ENCODE measurements at places on chromosomes 13 and 19. TPM values are rescaled to one million over a fixed set of nuclear protein-coding genes. Genes with fewer than 3 reads are reported as not detected.
A peak's percentile ranks its signal among the peaks of the same experiment; 100 is the strongest.

NLRP5 gene
- polyA plus RNA-seq, result not detected

TEAD2 gene
- 27.9 TPM for polyA plus RNA-seq

URAD gene
- not detected for polyA plus RNA-seq

LGALS14 gene
- polyA plus RNA-seq, result not detected

OR10H1 gene
- polyA plus RNA-seq, result not detected

SLC17A7 gene
- 0.59 TPM for polyA plus RNA-seq

- H3K4me3 ChIP-seq, result no peak overlapping the region
- peak; percentile 44 for DNase-seq
- H3K27ac ChIP-seq, result no peak overlapping the region
- H3K36me3 ChIP-seq, result no peaks in the 10 kb centered on the region
Observed at GRCh38 chr13:53200498-53201453, 172.2 kb downstream of the OLFM4 start.

- no peaks in the 10 kb centered on the region for H3K4me1 ChIP-seq
- no peak overlapping the region for H3K4me3 ChIP-seq
- peaks cover 91% of the 10 kb centered on the region for H3K36me3 ChIP-seq
- H3K27me3 ChIP-seq, result no peaks in the 10 kb centered on the region
Observed at GRCh38 chr19:15259907-15260306, 27.7 kb upstream of the EPHX3 start.

DNA sequence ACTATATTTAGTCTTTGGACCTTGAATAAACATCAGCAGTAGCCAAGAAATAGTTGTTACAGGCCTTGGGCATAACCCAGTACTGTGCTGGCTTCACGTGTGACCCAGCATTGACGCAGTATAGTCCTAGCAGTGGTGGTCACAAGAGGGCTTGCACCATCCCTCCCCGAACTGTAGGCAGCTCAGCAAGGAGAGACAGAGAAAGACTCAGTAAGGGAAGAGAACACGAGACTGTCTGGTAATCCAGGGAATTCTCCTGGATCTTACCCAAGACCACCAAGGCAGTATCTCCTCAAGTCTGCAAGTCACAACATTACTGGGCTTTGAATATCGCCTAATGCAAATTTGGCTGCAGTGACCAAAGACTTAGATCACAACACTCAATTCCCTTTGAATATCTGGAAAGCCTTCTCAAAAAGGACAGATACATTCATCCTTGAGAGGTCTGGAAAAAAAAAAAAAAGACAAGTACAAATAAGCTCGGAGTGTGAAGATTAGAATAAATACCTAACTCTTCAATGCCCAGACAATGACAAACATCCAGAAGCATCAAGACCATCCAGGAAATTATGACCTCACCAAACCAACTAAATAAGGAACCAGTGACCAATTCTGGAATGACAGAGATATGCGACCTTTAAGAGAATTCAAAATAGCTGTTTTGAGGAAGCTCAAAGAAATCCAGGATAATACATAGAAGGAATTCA is 39.7 kb downstream of the CAB39L start:
- no peaks in the 10 kb centered on the region for H3K27me3 ChIP-seq
- H3K4me3 ChIP-seq, result no peak overlapping the region
- H3K27ac ChIP-seq, result no peak overlapping the region
- H3K36me3 ChIP-seq, result no peaks in the 10 kb centered on the region
- no peaks in the 10 kb centered on the region for H3K4me1 ChIP-seq

DNA sequence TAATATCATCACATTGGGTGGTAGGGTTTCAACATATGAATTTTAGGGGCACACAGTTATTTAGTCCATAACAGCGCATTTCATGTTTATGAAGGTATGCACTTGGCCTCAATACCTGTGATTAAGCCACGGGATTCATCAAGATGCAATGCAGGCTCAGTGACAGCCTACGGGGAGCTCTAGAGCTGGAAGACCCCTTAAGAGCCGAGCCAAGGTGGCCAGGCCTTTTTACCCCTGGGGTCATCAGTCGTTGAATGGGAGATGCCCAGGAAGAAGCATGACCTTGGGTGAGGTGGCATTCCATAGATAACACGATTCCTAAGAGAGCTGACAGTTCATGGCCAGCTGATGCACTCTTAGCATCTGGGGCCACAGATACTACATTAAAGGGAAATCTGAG is 380.0 kb downstream of the ZNF536 start:
- no peaks in the 10 kb centered on the region for H3K4me1 ChIP-seq
- no peaks in the 10 kb centered on the region for H3K27me3 ChIP-seq
- DNase-seq, result no peak
- H3K27ac ChIP-seq, result no peak overlapping the region

GRCh38 chr19:9668544-9668943 is 6.4 kb downstream of the ZNF562 start:
- no peaks in the 10 kb centered on the region for H3K27me3 ChIP-seq
- DNase-seq, result no peak
- no peak overlapping the region for H3K4me3 ChIP-seq
- H3K27ac ChIP-seq, result no peak overlapping the region
- peaks cover 9% of the 10 kb centered on the region for H3K36me3 ChIP-seq

GRCh38 chr13:95833126-95833525 is 156.2 kb downstream of the DNAJC3 start:
- no peak overlapping the region for H3K4me3 ChIP-seq
- H3K27me3 ChIP-seq, result no peaks in the 10 kb centered on the region
- H3K4me1 ChIP-seq, result peaks cover 2% of the 10 kb centered on the region
- H3K36me3 ChIP-seq, result no peaks in the 10 kb centered on the region

GRCh38 chr19:29122185-29122584 is 90.8 kb downstream of the UQCRFS1 start:
- no peak overlapping the region for H3K27ac ChIP-seq
- no peaks in the 10 kb centered on the region for H3K4me1 ChIP-seq
- H3K4me3 ChIP-seq, result no peak overlapping the region
- H3K27me3 ChIP-seq, result peaks cover 2% of the 10 kb centered on the region

DNA sequence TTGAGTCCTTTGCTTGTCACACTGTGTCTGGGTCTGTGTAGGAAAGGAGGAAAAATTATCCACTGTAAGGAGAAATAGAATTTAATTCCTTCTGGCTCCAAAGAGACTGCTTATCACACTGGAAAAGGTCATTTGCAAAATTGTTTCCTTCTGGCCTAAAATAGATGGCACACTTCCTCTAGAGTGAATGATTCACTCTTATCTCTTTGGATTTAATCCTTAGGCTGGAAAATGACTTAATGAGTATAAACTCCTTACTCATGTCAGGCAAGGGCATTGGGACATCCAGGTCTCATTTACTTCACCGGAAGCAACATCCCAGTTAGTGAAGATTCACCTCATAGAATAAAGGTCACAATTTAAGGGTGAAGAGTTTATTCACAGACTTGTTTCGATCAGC is 293.6 kb downstream of the OXGR1 start:
- H3K27me3 ChIP-seq, result no peaks in the 10 kb centered on the region
- no peak overlapping the region for H3K27ac ChIP-seq
- DNase-seq, result peak; percentile 16

DNA sequence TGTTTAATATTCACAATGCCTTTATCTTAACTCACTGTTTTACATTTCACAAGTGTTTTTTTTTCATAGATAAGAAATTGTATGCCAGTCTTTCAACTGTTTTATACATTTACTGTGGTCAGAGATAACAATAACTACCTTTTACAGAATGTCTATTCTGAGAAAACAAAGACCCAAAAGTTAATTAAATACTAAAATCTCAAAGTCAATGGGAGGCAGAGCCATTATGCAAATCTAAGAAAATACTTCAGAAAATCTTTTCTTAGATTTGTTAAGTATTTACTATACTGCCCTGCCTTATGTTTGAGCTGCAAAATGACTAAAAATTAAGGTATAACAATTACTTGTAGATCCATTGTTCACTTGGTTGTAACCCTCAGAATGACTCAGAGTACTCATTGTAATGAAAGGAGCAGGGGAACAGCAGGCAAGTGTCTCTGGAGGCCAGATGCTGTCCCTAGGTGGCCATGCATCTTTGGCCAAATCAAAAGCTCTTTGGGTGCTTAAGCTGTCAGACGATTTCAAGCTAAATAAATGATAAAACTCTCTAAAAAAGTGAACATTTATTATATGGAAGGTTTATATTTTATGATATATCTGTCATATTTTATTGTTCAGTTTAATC is 770.1 kb upstream of the PCDH20 start:
- no peak overlapping the region for H3K4me3 ChIP-seq
- no peaks in the 10 kb centered on the region for H3K27me3 ChIP-seq
- H3K27ac ChIP-seq, result no peak overlapping the region
- H3K4me1 ChIP-seq, result no peaks in the 10 kb centered on the region

- no peak for DNase-seq
- H3K27ac ChIP-seq, result no peak overlapping the region
- no peak overlapping the region for H3K4me3 ChIP-seq
- no peaks in the 10 kb centered on the region for H3K4me1 ChIP-seq
- H3K36me3 ChIP-seq, result no peaks in the 10 kb centered on the region
Observed at GRCh38 chr19:20080656-20081055, 2.9 kb downstream of the ZNF90 start.

GRCh38 chr13:59681636-59682311 is 482.0 kb downstream of the DIAPH3 start:
- no peaks in the 10 kb centered on the region for H3K27me3 ChIP-seq
- no peaks in the 10 kb centered on the region for H3K36me3 ChIP-seq
- no peak overlapping the region for H3K4me3 ChIP-seq
- DNase-seq, result no peak

DNA sequence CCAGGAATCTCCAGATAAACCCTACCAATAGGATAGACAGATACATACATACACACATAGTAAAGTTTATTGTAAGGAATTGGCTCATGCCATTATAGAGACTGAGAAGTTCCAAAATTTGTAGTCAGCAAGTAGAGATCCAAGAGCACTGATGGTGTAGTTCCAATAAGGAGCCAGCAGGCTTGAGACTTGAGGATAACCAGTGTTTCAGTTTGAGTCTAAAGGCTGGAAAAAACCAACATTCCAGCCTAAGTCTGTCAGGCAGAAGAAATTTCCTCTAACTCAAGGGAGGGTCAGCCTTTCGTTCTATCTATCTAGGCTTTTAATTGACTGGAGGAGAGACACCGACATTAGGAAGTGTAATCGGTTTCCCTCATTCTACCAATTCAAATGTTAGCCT is 110.2 kb upstream of the TSHZ3 start:
- H3K4me3 ChIP-seq, result no peak overlapping the region
- no peaks in the 10 kb centered on the region for H3K36me3 ChIP-seq
- H3K27me3 ChIP-seq, result no peaks in the 10 kb centered on the region
- no peak overlapping the region for H3K27ac ChIP-seq

GRCh38 chr19:39820696-39821095 is 13.3 kb downstream of the DYRK1B start:
- no peak for DNase-seq
- H3K27me3 ChIP-seq, result no peaks in the 10 kb centered on the region
- no peak overlapping the region for H3K27ac ChIP-seq
- no peaks in the 10 kb centered on the region for H3K36me3 ChIP-seq

DNA sequence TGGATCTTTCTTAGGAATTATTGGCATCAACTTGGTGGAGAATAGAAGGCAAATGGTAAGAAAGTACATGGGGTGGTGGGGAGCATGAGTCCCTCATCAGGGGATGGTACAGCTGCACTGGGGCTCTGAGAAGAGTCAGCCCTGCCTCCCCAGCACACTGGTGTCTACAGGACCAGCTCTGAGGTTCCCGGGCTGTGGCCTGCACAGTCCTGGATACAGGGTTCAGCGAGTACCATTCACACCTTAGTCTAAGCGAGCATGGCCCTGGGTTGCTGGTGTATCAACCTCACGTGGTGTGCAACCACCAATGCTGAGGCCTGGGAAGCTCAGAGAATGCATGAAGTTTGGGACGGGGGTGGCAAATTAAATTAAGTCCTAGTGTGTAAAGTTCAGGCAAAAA is 10.1 kb downstream of the TMEM255B start:
- H3K27me3 ChIP-seq, result no peaks in the 10 kb centered on the region
- no peak overlapping the region for H3K4me3 ChIP-seq
- no peaks in the 10 kb centered on the region for H3K4me1 ChIP-seq
- no peaks in the 10 kb centered on the region for H3K36me3 ChIP-seq

DNA sequence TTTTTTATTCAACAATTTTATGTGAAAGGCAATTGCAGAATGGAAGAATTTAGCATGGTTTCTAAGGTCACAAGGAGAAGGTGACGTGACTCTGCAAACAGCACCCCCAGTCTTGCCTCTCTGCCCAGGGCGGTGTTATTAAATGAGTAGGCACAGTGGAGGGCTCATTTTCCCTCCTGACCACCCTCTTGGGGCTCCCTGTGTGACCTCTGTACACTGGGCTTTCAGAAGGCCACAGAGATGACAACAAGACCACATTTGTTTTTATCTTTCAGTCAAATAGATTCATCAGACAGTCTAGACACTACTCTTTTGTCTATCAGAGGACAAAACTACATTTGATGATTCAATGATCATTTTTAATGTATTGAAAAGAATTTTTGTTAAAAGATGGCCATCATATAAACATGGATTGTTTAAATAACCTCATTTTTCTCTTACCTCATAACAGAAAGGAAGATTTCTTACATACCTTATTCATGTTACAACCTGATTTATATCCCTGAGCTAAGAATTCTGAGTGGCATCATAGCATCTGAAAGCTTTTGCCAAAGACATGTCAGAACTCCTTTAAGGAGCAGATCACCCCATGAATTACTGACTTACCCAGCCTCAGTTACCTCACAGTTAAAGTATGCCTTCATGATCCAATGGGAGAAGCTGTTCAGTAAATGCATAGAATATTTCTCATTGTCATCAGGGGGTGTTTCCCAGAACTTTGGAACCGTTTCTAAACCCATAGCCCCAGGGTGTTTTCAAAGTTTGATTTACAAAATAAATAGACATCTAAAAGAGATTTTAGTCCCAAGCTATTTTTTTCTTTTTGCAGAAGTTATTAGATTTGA is 184.0 kb upstream of the RFC3 start:
- DNase-seq, result no peak
- H3K36me3 ChIP-seq, result no peaks in the 10 kb centered on the region
- H3K4me3 ChIP-seq, result no peak overlapping the region
- H3K27me3 ChIP-seq, result no peaks in the 10 kb centered on the region

GRCh38 chr13:91572944-91573598 is 174.7 kb downstream of the GPC5 start:
- H3K27me3 ChIP-seq, result no peaks in the 10 kb centered on the region
- no peaks in the 10 kb centered on the region for H3K4me1 ChIP-seq
- H3K4me3 ChIP-seq, result no peak overlapping the region
- H3K27ac ChIP-seq, result no peak overlapping the region
- H3K36me3 ChIP-seq, result no peaks in the 10 kb centered on the region

GRCh38 chr13:51357928-51358595 is 18.6 kb downstream of the SERPINE3 start:
- no peaks in the 10 kb centered on the region for H3K4me1 ChIP-seq
- DNase-seq, result no peak
- H3K36me3 ChIP-seq, result peaks cover 31% of the 10 kb centered on the region
- H3K4me3 ChIP-seq, result no peak overlapping the region
- no peak overlapping the region for H3K27ac ChIP-seq

Data from SK-N-SH (cell line).